NT2/D1 (cell line): ENCODE measurements at places on chromosomes 4 and X.

DNA sequence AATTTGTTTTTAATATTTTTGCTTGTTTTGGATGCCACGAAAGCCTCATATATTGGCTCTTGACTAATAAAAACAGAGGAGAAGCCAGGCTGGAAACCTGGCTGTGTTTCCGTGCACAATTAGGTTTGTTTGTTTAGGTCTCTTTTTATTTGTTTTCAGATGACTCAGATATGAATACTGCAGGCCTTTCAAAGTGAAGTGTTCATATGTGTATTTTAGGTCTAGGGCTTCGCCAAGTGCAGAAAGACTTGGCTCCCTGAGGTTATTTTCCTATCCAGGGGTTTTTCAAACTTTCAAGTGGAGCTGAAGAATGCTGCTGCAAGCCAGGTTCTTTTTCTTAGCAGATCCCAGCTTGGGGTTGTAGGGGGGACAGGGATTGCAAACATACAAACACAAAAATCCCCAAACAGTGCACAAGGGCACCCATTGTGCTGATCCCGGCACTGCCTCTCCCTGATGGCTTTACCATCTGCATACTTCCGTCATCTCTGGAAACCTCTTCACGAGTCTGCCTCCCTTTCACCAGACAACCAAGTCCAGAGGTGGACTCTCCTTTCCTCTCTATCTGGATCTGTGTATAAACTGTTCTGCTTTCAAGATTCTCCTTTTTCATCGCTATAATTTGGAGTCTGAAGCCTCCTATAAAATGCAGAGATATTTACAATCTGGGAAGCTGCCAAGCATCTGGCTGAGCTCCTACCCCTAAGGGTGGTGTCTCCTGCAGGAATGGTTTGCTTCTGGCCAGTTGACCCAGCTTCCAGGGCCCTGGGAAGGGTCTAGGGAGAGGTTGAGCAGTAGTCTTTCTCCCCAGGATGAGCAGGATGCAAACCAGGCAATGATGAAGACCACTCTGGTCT lies 108.6 kb downstream of the SMIM20 start:
- DNase-seq: no peak

DNA sequence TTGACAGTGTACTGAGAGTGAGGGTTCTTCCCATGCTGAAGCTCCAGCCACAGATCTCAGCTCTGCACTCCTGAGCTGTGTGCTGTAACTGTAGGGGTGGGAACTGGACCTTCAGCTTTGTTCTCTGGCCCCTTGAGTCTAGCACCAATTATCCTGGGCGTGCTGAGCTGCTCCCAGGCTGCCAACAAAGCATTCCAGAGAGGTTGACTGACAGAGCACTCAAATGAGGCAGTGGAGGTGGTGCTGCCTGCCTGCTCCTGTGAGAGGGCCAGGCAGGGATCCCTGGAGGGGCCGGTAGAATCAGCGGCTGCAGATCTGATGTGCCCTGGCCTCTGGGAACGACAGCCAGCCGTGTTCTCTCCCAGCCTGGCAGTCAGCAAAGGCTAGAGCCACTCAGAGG lies 375.7 kb upstream of the AADAT start:
- DNase-seq: peak; percentile 6

DNA sequence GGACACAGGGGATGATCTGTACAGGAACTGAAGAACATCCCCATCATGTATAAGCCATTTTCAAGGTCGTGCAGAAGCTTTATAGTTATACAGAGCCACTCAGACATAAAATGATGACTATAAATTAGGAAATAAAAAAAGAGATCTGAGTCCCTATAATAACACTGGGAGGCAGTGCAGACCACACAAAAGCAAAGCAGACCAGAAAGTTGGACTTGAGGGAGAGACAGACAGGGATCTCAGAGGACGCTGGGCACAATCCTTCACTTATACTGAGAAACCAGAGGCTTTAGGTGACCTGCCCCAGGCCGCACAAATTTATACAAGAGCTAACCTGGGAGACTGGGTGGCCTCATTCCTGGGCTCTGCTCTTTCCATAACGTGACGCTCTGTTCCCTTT lies 70.5 kb downstream of the HADH start:
- DNase-seq: no peak

DNA sequence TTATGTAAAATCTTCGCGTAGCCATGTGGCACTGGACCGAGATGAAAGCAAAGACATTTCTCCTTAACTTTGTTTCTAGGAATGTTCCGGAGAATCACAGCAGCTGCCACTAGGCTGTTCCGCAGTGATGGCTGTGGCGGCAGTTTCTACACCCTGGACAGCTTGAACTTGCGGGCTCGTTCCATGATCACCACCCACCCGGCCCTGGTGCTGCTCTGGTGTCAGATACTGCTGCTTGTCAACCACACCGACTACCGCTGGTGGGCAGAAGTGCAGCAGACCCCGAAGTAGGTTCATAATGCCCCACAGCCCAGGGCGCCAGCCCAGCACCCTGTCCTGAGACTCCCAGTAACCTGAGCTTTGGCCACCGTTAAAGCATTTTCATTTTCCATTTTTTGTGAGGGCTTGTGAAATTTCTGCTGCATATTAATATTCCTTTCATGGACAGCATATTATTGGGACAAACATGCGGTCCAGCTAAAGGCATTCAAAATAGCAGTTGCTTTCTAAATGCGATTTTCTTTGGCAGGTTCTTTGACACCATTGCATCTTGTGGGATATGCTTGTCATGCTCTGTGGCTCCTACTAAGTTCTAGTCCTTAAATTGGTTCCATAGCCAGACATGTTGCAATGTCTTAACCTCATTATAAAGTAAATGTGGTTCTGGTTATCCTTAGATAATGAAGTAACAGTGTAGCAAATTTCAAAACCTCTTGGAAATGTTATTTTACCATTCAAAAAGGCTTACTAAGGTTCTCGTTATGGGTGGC lies 49.1 kb upstream of the MSANTD1 start:
- DNase-seq: no peak

DNA sequence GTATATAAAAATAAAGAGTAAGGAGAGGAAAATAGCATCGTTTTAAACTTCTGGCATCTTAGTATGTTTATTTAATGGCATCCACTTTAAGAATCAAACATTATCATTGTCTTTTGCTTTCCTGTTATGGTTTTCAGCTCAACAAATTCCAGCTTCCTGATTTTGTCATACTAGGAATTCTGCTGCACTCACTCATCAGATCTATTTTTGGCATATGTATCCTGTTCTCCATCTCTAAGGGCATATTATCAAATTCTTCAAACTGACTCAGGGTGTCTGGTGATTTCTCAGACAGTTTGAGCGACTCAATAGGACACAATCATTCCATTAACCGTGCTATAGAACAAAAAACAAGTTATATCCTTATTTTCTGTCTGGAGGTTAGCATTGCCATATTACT lies 248.5 kb upstream of the DIAPH2 start:
- no peak for DNase-seq
